ENCODE measurements at places on chromosomes 3 and 15.

- DNase-seq: no peak
These were observed 1.9 kb downstream of the ZNF80 start for GRCh38 chr3:114235431-114235830.

- DNase-seq: no peak
These were observed 29.7 kb downstream of the ATP6V1A start for GRCh38 chr3:113776564-113776963.

DNA sequence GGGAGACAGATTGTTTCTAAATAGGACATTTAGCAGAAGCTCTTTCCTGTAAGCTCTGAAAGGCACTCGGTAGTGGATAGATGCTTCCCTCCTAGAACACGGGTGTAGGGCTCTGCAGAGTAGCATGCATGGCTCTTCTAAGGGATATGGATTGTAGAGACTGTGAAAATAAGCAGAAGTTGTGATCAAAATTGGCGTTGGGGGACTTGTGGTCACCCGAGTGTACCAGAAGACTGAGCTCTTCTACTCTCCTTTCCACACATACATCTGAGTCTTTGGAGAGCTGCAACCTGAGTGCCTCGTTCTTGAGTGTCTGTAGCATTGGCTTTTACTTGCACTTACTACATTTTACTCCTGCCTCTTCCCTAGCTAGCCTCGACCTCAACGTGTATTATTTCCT lies 197.7 kb downstream of the LPP start:
- DNase-seq: no peak

DNA sequence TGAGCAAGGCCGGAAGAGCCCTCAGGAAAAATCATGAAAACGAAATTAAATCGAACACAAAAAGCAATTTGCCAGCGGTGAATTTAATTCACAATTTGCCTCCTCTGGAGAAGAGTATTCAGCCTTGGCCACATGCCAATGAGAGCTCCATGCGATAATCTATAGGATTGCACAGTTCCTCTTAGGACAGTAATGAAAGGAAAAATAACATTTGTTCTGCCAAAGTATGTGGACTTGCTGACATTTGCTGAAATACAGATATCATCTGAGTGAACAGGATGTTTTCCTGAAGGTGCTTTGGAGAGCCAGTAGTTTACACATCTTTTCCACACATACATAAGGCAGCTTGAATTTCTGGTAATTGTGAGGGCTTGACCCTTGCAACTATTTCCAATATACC lies 188.6 kb upstream of the PDZRN3 start:
- no peak for DNase-seq

DNA sequence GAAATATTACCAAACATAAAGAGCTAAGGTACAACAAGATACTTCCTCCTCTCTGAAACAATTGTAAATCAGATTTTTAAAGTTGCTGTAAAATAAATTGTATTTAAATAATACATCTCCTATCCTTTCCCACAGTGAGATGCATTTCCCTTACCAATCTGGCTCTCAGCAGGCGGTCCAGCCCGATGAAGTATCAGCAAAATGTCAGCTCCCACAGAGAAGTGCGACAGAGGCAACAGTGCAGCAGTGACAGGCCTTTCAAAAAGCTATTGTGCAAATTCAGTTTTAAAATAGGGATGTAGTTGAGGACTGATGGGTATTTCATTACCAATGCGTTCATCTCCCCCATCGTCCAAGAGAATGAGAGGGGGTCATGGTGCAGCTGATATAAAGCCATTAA lies 733.2 kb upstream of the GOLIM4 start:
- no peak for DNase-seq

GRCh38 chr3:41198526-41198925 lies 779 bp upstream of the CTNNB1 start:
- no peak for DNase-seq

GRCh38 chr3:119647843-119648575 lies 12.4 kb downstream of the POPDC2 start:
- no peak for DNase-seq

DNA sequence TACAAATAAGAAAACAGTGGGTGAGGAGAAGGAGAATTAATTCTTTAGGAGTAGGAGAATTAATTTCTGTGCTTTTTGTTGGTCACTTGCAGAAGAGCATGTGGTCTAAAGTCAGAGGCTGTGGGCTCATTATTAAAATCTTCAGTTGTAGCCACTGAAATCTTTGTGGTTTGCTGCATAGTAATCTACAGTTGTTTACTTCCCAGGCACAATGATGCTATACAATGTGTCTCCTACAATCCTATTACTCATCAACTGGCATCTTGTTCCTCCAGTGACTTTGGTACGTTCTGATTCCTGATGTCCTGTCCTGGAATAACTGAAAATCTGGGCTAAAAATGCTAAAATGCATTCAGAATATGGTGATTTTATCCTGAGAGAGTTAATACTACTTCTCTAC lies 21.0 kb downstream of the IFT122 start:
- peak; percentile 22 for DNase-seq

- DNase-seq: peak; percentile 50
These were observed 109.6 kb upstream of the FXR1 start for GRCh38 chr3:180802837-180803236.

GRCh38 chr3:10550705-10551104 lies 45.3 kb upstream of the ATP2B2 start:
- no peak for DNase-seq

Measured in GM03348 (cell line).